ENCODE measurements at places on chromosomes 5 and 9.
A peak's percentile ranks its signal among the peaks of the same experiment; 100 is the strongest.

DNA sequence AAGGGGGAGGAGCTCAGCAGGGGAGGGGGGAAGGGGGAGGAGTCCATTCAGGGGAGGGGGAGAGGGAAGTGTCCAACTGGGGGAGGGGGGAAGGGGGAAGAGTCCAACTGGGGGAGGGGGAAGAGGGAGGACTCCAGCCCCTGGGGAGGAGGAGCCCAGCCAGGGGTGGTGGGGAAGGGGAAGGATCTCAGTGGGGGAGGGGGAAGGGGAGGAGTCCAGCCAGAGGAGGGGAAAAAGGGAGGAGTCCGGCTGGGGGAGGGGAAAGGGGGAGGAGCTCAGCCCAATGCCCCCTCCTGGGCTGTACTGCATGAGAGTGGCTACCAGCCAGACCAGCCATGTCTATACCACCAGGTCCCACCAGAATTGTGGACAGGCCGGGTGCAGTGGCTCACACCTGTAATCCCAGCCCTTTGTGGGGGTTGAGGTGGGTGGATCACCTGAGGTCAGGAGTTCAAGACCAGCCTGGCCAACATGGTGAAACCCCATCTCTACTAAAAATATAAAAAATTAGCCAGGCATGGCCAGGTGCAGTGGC lies 30.6 kb upstream of the ADAMTS2 start:
- DNase-seq: no peak

DNA sequence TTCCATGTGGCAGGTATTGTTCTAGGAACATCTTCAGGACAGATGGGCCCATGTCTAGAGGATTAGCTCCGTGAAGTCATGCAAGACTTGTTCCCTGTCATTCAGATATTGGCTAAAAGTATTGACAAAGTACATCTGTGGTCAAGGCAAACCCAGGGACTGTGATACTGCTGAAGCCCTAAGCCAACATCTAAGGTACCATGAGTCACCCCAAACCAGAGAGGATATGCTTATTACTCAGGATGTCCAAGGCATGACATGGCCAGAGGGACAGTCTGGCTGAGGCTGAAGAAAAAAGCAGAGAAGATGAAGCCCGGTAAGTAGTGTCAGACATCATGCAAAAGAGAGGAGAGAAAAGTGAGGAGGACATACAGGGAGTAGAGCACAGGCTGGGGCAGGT lies 31.0 kb downstream of the HMHB1 start:
- no peak for DNase-seq

GRCh38 chr9:109052416-109052815 lies 39.1 kb upstream of the CTNNAL1 start:
- no peak for DNase-seq

GRCh38 chr5:153233933-153234332 lies 256.5 kb upstream of the GRIA1 start:
- DNase-seq: no peak

- DNase-seq: no peak
Measured at GRCh38 chr9:111842313-111842712, 47.6 kb upstream of the SHOC1 start.

DNA sequence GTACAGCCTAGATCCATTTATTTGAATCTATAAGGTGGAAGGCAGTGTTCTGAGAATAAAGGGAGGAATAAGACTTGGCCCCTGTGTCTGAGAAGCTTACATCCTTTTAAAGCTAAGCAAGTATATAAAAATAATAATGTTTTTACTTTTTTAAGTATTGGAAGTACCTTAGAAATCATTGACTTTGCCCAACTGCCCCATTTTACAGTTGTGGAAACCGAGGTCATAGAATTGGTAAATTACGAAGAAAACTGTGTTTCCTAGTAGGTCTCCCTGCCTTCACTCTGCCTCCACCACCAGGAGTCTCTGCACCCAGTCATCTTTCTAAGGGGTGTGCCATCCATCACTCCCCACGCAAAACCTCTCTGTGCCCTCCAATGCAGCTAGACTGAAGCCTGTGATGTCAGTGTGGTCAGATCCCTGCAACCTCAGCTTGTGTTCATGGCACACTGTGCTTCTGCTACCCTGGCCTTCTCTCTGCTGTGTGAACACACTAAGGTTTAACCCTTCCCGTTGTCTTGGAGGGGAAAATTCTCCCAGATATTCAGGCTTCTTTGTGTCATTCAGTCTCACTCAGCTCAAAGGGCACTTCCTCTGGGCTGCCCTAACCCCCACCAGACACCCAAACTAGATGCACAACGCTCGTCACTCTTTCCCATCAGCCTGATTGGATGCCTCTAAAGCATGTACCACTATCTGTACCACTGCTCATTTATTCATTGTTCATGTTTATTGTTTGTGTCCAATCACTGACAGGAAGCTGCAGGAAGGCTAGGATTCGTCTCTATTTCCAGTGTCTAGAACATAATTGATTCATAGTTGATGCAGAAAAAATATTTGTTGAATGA lies 18.2 kb downstream of the ADRB2 start:
- DNase-seq: no peak

DNA sequence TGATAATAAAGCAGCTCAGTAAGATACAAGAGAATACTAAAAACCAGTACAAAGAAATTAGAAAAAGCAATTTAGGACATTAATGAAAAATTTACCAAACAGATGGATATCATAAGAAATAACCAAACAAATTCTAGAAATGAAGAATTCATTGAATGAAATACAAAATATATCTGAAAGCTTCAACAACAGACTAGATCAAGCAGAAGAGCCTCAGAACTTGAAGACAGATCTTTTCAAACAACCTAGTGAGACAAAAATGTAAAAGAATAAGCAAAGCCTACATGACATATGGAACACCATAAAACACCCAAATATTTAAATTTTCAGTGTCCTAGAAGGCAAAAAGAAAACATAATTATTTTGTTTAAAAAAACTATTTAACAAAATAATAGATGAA lies 66.9 kb downstream of the SKIC3 start:
- no peak for DNase-seq

DNA sequence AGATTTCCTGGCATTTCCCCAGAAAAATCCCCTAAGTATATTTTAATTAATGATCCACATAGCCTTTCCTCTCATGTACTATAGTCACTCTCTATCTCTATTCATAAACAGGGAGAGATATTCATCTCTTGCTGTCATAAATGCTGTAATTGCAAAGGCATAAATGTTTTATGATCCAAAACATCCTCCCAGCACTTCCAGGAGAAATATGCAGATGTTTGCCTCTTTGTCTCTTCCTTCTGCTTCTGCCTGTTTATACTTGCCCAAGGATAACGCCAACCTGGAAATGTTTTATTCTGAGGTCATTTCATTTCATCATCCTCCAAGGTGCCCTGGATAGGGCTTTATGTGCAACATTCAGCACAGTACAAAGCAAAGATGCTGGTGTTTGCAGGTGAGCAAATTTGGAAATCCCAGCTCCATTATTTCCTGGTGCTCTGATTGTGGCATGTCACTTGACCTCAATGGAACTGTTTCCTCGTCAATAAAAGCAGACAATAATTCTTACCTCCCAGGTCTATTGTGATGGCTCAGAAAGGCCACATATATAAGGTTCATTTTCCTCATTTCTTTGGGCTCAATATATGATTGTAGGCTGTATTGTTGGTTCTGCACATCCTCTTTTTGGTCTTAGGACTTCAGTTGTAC lies 6.9 kb downstream of the TNFSF15 start:
- no peak for DNase-seq

DNA sequence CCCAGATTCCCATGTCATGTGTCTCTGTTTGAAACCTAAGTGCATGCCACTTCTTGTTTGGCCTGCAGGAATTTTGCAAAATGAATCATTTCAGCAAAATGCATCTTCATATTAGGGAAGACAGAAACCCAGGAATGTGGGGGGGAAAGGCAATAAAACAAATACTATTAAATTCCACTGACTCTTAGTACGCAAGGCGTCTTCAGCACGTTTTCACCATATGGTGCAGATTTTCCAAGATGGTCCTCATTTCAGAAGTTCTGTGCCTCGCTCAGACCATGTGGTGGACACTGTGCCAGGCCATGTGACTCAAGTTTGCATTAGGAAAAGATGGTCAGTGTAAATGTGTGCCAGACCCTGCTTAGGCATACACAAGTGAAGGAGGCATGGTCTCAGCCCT lies 184.0 kb downstream of the ACTL7B start:
- DNase-seq: no peak

DNA sequence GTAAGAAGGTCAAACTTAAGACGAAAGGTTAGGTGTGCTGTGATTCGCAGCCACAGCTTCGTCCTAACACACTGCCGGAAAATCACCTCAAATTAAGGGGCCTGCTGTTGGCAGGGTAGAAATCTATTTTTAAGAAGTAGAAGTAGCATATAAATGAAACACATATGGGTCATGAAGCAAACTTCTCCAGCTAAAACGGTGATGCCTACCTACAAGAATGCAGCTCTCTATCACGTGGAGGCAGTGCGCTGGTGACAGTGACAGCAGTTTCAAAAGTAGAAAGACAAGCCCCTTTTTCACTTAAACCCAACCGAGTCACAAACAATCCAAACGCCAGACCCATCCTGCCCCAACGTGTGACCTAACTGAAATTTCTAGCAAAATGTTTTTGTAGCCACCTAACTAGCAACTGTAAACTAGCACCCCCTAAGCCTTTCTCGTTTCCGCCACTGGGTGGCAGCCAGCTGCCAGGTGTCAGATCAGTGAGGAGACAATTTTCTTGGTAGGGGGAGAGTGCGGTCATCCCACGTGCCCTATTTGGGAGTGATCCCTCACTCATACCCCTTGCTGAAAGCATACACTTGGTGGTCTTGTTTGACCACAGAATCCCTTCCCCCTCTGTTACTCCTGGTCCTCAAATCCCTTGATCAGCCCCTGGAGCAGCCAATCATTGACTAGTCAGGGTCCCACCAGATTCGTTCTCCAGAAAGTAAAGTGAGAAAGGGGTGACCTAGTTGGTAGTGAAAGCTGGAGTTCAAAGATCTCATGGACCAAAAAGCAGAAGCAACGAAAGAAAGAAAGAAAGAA lies 71.8 kb upstream of the MAMDC2 start:
- peak; percentile 85 for DNase-seq

DNA sequence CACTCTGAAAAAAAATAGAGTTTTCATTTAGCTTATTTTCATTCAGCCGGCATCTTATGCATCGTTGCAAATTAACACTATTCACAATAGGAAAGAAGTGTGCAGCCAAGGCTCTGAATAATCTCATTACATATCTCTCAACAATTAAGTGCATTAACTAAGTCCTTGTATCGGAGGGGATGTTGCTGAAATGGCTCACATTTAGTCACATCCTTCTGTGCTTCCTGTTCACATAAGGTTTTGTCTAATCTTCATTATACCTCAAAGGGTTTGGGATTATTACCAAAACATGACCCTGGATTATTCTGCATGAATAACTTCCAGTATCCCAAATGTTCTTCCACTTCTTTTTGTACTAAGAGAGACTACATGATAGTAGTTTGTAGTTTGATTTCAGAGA lies 278.0 kb upstream of the GRIA1 start:
- no peak for DNase-seq

GRCh38 chr9:8244505-8245092 lies 445.0 kb upstream of the DMAC1 start:
- DNase-seq: no peak

GRCh38 chr9:128202648-128203023 lies 543 bp upstream of the DNM1 start:
- DNase-seq: no peak

- no peak for DNase-seq
Measured at GRCh38 chr5:173613433-173614159, 2.9 kb downstream of the BOD1 start.

- no peak for DNase-seq
Measured at GRCh38 chr5:142745268-142745667, 24.9 kb upstream of the ARHGAP26 start.

DNA sequence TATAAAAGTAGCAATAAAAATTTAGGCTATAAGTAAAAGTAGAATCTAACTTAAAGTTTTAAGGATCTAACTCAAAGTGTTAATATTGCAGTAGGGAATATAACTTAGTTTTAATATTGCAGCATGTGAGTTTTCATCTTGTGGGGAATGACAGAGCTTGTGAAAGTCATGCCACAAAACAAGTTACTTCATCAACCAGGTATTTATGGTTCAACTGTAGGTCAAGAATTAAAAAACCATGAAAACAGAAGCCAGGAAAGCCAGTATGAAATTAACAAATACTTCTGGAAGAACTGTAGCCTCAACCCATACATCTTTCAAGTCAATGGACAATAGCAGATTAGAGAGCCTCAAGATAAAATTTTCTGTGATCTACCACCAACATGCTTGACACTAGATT lies 19.0 kb downstream of the HMGCS1 start:
- DNase-seq: no peak

DNA sequence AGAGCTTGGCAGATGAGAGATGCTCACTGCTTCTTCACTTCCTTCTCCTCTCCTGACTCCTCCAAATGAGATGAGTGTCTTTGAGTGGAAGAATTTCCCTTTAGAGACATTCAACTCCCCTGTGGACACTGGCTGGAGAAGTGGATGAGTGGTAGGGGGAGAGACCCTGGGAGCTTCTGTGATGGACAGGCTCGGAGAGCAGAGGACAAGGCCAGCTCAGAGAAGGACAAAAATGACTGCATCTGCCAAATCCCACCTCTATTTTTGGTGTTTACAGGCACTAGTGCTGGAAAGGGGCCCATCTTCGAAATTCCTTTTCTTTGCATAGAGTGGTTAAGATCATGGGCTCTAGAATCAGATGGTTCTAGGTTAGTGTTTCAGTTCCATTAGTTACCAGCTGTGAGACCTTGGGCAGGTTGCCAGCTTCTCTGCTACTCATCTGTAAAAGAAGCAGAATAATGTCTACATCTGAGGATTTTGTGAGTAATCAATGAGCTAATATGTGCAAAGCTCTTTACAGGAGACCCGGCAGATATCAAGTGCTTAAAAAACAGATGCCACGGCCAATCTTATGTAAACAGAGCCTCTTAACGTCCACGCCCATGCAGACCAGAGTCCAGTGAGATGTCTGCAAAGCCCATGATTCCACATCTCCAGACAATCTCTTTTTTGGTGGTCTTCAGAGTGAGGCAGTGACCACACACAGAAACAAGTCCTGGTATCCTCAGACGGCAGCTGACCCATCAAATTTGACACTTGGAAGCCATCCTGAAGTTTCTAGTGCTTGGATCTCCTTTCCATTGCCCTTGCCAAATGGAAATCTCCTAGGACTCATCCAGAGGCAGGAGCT lies 13.6 kb upstream of the COL27A1 start:
- DNase-seq: no peak

GRCh38 chr5:125245216-125245615 lies 498.8 kb upstream of the ZNF608 start:
- no peak for DNase-seq

DNA sequence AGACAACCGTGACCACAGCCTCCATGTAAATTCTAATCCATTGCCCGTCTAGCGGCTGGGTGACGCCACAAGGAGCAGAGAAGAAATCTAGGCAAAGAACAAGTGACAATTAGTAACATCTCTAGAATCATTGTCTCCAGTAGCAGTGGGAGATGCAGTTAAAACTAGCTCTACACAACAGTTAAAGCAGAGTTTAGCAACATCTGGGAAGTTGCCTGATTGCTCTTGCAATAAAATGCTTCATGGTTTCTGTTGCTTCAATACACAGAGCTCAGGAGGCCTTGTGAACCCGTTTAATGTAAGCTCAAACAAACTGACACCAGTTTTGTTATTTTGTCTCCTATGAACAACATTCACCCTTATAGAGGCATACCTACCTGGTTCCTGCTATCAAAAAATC lies 369.8 kb upstream of the PDE4D start:
- DNase-seq: no peak
